ENCODE measurements at places on chromosomes 2 and 18.

- DNase-seq = no peak
Observed at GRCh38 chr2:231343006-231343710, 52.4 kb upstream of the B3GNT7 start.

DNA sequence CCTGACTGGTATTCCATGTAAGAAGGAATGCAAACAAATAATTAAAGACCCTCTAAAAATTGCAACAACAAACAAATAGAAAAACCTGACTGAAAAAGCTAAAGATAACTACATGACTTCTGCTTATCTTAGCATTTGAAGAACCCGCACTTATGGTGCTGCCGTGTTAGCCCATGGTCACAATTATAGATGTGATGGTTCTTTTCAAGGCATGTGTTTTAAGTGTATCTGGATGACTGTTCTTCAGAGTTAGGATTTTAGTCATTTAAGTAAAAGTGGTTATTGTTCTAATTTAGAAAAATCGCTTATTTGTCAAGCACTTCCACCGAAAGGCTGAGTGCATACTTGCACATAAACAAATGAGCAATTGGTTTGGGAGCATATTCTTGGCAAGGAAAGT lies 77.3 kb downstream of the CPS1 start:
- DNase-seq = no peak

DNA sequence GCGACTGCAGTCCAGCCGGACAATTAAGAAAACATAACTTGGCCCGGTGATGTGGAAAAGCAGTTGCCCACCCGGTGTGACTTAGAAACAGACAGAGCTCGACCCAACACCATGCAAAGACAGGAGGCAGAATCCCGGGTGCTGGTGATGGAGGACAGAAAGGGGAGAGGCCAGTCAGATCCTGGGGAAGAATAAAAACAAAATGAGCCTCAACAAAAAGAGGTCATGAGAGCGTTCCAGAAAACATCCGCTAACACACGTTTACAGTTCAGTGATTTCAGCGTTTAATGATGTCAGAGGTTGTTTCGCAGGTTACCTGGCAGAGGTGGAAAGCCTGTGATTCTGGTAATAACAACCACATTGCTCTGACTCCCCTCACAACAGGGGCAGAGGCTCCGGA lies 111.9 kb downstream of the OSR1 start:
- DNase-seq = no peak

GRCh38 chr2:76429374-76429773 lies 718.7 kb upstream of the GCFC2 start:
- no peak for DNase-seq

DNA sequence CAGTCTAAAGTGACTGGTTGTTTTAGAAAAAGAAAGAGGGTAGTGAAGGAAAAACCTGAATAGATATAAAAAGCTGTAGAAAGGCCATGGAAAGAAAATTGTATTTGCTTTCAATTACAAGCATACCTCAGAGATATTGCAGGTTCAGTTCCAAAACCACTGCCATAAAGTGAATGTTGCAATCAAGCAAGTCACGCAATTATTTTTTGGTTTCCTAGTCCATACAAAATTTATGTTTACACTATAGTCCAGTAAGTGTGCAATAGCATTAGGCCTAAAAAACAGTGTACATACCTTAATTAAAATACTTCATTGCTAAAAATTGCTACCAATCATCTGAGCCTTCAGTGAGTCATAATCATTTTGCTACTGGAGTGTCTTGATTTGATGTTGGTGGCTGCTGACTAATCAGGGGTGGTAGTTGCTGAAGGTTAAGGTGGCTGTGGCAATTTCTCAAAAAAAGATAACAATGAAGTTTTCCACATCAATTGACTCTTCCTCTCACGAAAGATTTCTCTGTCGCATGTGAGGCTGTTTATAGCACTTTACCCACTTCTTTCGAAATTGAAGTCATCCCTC lies 2003.8 kb upstream of the PIK3C3 start:
- peak; percentile 16 for DNase-seq

- no peak for DNase-seq
Observed at GRCh38 chr2:15293262-15293937, 267.7 kb downstream of the NBAS start.

DNA sequence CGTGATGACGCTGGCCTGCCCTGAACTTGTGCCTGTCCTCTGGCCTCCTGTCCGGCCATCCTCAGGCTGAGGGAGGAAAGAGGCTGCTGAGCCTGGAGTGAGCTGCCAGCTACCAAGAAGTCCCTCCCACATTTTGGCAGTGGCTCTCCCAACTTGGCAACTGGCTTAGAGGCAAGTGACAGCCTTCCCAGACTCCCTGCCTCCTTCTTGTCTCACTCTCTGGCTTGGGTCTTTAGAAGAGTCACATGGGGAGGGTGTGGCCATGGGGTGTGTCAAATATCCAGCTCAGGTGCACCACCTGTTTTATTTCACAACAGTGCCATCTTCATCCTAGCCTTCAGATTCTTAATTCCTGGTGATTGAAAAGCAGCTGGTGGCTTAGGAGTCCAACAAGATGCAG lies 222.9 kb downstream of the PRKCE start:
- no peak for DNase-seq

DNA sequence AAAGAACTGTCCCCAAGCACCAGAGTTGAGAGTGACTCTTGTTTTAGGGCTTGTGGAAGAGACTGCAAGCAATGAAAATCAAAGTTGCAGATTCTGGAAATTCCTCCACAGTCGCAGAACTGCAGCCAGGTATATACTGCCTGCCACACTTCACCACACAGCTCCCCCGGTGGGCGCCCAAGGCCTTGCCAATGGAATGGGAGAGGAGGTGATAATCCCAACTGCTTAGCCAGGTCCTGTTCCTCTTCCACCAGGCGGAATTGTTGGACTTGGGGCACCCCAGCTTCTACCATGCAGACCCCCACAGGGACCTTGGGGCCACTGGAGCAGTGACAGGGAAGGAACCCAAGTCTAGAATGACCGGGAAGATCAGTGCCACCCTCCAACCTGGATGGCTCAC lies 4.8 kb upstream of the PDIA6 start:
- no peak for DNase-seq

DNA sequence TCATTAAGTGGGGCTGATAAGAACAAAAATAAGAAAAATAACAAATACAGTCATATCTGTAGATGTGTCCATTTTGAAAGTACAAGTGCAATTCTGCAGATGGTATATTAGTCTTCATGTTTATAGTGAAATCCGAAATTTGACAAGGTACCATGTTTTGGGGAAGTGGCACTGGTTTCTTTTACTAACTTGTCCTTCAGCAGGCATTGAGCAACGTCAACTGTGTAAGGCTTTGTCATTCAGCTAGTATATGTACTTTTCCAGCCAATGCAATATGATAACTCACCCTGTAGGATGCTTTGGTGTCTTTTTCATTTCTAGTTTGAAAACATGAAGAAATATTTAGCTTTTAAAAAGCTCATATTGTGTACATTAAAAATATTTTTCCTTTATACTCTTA lies 139.9 kb downstream of the MCFD2 start:
- DNase-seq = no peak

DNA sequence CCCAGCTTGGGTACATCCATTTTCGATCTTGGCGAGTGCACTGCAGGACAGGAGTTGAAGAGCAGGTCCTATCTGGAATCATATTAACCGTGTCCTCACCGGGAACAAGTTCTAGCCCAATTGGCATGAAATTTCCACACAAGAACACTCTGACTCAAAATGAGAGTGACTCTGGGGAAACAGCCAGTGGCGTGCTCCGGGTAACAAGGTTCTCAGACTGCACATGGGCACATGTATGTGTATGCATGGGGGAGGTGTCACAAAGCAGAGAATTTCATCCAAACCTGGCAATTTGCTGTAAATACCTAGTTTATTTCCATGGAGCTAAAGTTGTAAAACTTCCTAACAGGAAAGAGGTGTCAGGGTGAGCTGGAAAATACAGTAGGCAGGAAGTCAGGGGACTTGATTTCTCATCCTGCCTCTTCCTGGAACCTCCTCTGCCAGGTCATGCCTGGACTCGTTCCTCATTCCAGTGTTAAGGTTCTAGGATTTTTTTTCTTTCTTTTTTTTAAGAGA lies 1.7 kb downstream of the TUBB6 start:
- DNase-seq = no peak

- no peak for DNase-seq
Observed at GRCh38 chr18:27206411-27206810, 21.3 kb upstream of the CHST9 start.

Data from NCI-H1436 (cell line).